Activated T-cell treated with anti-CD3 and anti-CD28 coated beads, Interleukin-2, amount 50 U/mL, for 48 hours (primary cell): ENCODE measurements at places on chromosomes 3 and 15.

DNA sequence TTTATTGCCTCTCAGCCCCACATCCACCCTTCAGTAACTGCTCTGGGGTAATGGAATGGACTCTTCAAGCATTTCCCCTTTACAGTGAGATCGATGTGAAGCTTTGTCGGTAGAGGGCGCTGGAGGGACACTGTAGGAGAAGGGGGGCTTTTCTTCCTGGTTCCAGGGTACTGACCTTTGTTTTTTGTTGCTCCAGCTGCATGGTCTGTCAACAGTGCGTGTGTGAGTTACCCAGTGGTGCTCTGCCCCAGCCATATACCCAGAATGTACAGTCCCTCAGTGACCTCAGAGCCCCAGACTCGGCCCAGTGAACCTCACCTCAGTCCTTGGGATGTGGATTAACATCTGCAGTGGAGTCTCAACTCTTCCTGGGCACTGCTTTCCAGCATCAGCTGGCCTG, 180.3 kb upstream of the TSC22D2 start:
- DNase-seq, result peak; percentile 67

- no peak for DNase-seq
Observed at GRCh38 chr15:50726315-50726714, 39.2 kb downstream of the SPPL2A start.

DNA sequence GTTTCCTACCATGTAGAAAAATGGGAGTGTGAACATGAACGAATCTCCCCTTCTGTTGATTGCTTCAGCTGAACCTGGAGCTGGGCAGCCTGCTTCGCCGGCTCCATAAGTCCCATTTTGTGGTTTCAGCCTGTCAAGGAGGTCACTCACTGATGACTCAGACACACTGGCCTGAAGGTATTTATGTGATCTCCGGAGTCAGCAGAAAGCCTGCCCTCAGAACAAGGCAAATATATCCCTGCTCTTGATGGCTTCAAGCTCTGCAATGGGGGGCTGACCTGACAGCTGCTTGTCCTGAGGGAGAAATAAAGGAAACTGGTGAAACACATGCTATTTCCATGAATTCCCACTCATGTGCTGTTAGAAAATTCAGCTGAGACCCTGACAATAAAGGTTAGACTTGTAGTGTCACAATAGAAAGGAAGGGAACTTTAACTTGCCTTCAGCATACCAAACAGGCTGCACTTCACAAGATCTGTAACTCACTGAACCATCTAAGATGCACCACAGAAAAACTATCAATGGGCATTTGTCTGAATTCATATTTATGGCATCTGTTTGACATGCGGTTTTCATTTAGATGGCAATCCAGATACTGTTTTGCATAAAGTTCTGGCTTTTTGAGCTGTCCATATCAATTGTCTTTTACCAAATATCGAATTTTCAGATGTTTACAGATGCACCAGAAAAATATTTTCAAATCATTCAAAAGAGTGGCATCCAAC, 282.0 kb upstream of the VEPH1 start:
- no peak for DNase-seq

DNA sequence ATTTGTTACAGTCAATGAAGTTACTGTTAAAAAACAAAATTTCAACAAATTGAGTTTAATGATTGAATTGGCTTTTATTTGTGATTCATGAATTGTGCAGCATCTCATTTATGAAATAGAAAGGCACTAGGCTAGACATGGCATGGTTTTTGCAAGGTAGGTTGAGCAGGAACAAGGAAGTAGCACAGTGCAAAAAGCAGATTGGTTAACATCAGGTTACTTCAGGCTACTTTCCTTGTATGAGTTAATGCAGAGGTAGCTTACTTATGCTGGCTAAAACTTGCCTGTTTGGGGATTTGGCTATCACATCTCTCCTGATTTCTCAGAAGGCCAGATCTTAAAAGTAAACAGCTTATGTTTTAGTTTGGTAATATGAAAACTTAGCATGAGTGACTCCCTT, 23.0 kb upstream of the SV2B start:
- DNase-seq, result no peak

GRCh38 chr15:33616475-33616874, 305.7 kb downstream of the RYR3 start:
- DNase-seq, result no peak

DNA sequence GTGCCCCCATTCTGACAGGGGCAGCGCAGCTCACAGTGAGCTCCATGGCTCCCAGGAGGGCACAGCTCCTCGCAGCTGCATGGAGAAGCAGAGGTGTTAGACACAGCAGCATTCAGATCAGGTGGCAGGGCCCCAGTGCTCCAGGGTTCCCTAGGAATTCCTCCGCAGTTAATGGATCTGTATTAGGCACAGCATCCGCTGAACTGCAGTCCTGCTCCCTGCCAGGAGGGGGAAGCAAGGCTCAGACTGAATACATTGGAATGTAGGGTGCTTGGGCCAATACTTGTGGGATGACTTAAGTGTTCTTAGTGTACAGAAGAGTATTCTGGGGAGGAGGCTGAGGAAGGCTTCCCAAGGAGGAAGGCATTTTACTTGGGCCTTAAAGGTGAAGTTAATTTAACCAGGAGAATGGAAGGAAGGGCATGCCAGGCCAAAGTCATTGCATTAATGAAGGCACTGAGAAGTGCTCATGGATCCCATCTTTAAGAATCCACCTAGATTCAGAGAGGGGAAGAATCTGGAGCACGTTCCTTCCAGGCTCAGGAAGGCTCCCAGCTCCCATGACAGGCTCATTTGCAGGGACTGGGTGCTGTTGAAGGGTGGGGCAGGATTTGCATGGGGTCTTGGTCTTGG, 111.6 kb downstream of the RAB11A start:
- DNase-seq, result peak; percentile 43

DNA sequence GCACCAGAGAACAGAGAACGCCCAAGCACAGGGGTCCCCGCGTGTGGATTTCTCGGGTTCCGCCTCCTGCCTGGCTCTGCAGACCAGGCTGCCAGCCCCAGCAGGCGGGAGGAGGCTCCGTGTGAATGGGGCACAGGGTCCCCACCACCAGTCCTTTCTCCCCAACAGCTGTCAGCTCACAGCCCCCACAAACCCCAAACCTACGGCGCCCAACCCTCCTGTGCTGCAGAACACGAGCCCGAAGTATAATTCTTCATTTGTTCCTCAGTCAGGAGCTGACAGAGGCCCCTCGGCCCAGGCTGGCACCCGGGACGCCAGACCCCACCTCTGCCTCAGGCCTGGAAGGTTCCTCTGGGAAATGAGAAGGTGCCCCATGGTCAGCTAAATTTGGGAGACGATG, 78.0 kb downstream of the TBC1D2B start:
- no peak for DNase-seq

DNA sequence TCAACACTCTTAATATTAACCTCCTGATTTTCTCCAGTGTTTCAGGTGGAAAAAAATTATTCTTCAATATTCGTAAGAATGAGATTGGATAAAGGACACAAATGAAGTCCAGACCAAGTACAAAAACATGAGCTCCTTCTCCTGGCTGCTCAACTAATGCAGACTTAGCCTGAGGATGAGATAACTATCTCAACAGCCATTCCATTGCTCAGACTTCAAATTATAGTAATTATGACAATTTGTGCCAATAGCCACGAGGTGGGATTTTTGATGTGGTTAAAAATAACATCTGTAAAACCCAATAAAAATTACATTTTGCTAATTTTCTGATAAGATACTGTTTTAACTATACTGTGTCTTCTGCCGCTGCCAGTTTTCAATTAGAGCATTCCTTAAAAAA, 323.6 kb downstream of the SOX2 start:
- no peak for DNase-seq

DNA sequence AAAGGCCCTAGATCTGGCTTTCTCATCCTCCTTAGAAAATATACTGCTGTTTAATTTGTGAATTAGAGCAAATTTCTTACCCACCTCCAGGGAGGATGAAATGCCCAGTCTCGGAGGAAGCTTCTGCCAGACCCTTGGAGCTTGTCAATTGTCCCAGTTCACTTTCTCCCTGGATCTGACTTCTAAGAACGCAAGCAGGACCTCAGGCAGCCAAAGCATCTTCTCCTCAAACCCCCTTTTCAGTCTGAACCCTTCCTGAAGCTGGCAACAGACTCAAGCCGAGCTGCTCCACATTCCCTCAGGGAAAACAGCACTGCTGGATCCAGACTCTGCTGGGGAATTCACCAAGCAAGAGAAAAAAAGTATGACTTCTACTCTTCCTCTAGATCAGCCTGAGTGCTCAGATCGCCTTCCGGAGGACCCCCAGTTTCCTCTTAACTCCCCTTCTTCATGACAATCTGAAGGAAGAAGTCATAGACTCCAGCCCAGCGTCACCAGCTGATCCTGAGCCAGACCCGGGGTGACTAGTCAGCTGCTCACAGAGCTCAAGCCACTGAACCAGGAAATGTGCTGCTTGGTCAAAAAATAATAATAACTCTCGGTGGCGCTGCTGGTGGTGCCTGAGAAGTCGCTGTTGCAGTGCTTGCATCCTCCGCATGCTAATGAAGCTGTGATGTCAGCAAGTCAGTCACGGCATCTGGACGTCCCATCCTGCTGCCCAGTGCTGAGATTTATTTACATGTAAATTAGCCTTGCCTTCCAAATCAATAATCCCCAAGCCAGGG, at the start of gene PRICKLE2:
Gene PRICKLE2 (minus strand): TSS at position 641 of the 785 bp plus-strand sequence. CDS start 26,539 bp downstream, outside the sequence.
- no peak for DNase-seq

- no peak for DNase-seq
Observed at GRCh38 chr3:41073190-41073589, 126.1 kb upstream of the CTNNB1 start.

- no peak for DNase-seq
Observed at GRCh38 chr3:27990324-27990723, 251.1 kb upstream of the CMC1 start.

GRCh38 chr15:63912061-63912615, 78.4 kb upstream of the HERC1 start:
- DNase-seq, result no peak

DNA sequence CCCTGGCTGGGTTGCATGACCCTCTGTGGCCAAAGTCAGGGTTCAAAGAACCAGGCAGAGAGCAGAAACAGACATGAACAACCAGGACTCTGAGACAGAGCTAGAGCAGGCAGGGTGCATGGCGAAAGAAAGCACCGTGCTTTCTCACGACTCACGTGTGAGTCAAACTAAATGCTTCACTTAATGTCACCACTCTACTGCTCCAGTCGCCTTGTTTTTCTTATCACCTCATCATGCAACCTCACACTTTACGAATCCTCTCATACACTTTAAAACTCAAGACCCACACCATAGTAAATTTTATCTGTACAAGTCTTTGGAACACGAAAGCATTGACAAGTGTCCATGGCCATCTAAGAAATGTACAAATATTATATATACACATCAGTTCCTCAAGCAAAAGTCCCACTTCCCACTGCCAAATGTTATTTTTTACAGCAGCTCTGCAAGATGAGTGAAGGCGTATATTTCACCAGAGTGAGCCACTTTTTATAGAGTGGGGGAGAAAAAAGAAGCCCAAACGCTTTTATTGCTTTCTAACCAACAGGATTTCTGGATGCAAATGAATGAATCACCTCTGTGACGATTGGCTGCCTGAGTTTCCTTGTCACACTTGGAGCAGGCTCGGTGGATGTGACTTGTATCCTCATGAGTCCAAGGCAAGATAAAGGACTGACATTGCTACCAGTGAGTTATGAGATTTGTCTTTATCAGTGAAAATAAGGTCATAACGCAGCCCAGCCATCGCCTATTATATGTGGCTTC, 16.0 kb upstream of the MEGF11 start:
- DNase-seq, result no peak

GRCh38 chr3:6392123-6392522, 468.8 kb upstream of the GRM7 start:
- no peak for DNase-seq

DNA sequence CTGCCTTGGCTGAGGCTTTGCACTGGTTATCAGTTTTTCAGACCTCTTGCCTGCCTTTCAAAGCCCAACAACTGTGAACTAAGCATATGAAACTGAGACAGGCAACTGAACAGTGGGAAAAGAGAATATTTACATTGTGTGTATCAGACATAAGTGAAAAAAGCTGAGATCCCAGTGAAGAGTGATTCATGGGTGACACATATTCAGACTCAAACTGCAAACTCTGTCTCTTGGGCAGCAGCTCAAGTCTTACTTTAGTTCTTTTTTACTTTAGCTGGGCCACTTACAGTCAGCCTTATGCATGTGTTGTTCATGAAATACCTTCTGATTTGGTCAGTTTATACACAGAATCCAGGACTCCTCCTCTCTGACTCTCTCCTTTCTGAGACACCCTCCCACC, 19.2 kb downstream of the SUCLG2 start:
- DNase-seq, result no peak

DNA sequence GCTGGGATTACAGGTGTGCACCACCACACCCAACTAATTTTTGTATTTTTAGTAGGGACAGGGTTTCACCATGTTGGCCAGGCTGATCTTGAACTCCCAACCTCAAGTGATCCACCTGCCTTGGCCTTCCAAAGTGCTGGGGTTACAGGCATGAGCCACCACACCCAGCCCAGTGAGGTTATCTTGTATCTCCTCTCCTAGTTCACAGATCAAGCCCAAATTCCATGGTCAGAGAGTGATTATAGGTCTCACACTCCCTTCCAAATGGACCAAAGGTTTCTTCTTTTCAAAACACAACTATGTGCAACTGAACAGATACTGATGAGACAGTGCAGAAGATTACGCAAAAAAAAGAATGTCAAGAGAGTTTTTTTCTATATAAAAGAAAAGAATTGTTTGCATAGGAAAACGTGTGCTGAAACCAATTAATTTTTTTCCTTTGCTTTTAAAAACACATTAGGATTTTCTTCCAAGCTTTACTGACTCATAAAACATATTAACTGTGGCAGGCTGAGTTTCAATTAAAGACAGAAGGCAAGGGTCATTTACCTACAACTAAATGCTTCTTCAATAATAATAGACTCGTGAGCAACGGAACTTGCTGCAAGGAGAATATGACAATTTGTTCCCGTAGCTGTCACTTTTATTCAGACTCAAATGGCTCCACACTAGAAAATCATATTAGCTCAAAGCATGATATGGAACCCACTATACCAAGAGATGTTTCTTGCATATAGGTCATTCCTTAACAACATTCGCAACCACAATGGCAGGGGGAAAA, 30.4 kb upstream of the THUMPD3 start:
- no peak for DNase-seq

- no peak for DNase-seq
Observed at GRCh38 chr3:141553055-141553454, 66.2 kb downstream of the RASA2 start.

- no peak for DNase-seq
Observed at GRCh38 chr3:109331692-109332091, 5.7 kb downstream of the DPPA4 start.

- DNase-seq, result no peak
Observed at GRCh38 chr3:177811112-177811511, 613.8 kb upstream of the TBL1XR1 start.

DNA sequence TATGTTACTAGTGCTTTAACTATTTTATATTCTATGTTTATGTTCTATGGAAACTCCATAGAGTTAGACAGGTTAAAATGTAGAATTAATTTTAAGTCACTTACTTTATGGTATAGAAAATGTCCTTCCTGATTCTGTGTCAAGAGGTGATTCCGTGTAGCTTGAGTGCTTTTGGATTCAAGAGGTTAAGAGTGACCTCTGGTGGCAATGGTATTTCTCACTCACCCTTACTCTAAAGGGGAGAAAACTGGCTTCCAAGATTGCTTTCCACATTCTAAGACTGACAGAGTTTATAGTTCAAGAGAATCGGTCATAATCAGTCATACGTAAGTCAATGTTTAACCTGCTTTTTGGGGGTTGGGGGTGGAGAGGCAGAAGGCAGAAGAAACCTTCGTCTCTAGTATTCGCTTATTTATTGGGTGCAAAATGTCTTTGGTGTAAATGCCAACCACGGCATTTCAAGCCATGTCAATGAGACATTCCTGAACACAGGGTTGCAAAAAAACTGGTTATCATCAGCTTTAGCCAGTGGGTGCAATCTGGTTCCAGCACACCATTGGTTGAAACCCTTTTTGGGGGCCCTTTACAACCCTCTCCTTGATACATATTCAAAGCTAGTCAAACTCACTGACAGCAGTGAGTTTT, 92.0 kb upstream of the VGLL3 start:
- no peak for DNase-seq
